ENCODE measurements at places on chromosomes 3 and 15.
A peak's percentile ranks its signal among the peaks of the same experiment; 100 is the strongest.

DNA sequence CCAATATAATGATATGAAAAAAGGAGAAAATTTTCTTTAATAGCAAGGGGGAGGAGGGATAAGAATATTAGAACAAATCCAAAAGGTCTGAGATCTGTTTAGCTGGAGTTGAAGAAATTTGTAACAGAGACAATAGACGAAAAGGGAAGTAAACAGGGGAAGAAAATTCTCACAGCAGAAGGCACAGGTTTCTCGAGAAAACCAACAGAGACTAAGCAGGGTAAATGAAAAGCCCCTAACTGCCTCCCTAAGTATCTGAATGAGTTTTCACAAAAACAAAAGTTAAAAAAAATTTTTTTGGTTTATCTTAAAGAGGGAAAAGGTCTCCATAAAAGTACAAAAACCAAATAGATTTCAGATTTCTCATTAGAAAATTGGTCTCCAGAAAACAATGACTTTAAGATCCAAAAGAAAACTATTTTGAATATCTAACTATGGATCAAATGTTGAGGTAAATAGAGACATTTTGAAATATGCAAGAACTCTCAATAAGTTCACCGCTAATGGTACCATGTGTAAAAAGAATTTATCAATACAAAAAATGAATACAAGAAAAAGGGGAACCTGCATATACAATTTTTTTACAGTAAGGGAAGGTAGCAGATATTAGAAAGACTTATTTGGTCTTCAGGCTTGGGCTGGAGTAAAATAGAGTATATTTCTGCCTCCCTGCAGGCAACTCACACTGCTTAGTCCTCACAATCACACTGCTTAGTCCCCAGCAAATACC, 23.9 kb upstream of the NEK10 start:
- DNase-seq, result no peak

GRCh38 chr3:131630097-131630496, 127.3 kb upstream of the MRPL3 start:
- no peak for DNase-seq

GRCh38 chr15:69793781-69794451, 303.8 kb downstream of the TLE3 start:
- DNase-seq, result no peak

- no peak for DNase-seq
These were observed 702 bp upstream of the GPX1 start for GRCh38 chr3:49358884-49359225.

DNA sequence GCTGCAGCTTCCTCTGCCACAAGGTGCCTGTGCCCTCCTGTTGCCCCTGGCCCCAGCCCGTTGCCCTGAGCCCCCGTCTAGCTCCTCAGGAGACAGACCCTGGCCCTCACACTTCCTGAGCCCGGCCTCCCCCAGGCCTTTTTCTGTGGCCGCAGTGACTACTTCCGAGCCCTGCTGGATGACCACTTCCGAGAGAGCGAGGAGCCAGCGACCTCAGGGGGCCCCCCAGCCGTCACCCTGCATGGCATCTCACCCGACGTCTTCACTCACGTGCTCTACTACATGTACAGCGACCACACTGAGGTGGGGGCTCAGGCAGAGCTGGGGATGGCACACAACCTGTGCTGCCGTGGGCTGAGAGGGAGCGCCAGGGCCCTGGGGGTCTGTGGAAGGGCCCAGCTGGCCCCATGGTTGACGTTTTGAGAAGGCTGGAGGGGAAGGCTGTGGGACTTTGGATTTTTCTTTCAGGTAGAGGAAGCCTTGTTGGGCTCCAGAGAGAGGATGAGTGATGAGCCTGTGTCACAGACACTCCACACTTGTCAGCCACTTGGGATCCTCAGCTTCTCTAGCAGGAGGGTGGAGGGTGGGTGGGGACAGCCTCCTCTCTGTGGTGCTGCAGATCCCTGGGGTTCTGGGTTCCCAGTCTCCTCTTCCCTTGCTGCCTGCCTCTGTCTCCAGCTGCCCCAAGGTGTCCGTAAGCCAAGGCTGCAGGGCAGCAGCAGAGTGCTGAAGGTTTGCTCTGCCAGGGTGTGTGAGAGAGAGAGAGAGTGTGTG, 5.0 kb downstream of the ABTB1 start:
- DNase-seq, result no peak

GRCh38 chr3:146071632-146072031, 89.4 kb downstream of the PLOD2 start:
- no peak for DNase-seq

- peak; percentile 84 for DNase-seq
These were observed 1.9 kb upstream of the RMDN3 start for GRCh38 chr15:40756938-40757337.

DNA sequence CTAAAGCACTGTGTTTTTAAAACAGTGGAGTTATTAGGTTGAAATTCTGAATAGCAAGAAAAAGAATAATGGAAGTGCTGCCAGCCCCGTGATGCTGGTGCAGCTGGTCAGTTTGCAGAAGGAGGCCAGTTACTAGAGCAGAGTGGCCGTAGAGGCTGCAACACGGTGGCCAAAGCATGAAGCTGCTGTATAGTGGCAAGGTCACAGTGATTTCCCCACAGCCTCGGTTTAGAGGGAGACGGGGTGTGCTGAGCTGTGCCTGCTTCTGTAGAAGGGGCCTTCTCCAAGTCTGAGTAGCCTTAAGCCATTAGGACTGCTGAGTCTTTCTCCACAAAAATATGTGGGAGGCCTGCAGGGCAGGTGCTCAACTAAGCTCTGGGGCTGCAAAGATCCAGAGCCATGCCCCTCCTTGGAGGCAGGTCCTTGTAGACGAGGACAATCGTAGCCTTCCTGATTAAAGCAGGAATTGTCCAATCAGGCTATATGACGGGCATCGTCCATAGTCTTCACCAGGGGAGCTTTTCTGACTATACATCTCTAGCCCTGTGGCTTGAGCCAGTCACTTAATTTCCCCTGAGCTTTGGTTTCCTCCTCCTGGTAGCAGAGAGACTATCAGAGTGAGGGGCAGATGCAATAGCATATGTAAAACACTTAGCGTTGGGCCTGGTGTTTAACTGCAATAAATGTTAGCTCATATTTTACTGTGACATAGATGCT, 151.6 kb downstream of the PGPEP1L start:
- DNase-seq, result no peak

GRCh38 chr3:43866529-43867353, 176.0 kb downstream of the ABHD5 start:
- no peak for DNase-seq

Measured in erythroblast (primary cell).